Glutamatergic neuron (in vitro differentiated cells): ENCODE measurements at places on chromosomes 16 and 17. TPM values are rescaled to one million over a fixed set of nuclear protein-coding genes. Genes with fewer than 3 reads are reported as not detected.
A peak's percentile ranks its signal among the peaks of the same experiment; 100 is the strongest.

- DNase-seq = no peak
Observed at GRCh38 chr17:78163881-78164747, 4.3 kb upstream of the SYNGR2 start.

Gene CCL3
- total RNA-seq = not detected

GRCh38 chr16:24075931-24076716 lies 180.0 kb upstream of the CACNG3 start:
- DNase-seq = no peak

DNA sequence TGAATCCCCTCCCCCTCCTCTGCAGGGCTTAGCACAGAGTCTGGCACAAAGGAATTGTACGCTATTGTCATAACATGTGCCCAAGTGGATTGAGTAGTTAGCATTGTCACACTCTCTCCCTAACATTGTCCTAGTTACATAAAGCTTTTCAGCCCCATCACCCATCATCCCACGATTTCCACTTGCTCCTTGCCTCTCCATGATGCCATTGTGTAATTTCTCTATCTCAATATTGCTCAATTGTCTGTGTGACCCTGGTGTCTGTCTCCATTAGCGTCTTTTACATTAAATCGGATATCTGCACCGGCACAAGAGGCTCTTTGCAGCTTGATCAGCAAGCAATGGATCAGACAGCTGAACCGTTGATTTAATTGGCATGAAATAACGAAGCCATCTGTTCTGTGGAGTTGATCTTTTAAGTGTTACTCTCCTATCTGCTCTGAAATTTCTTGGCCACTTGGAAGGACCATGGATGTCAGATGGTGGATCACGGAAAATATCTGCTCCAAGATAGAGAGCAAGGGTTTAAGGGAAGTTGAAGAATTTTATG lies 77.0 kb upstream of the HS3ST4 start:
- DNase-seq = no peak

DNA sequence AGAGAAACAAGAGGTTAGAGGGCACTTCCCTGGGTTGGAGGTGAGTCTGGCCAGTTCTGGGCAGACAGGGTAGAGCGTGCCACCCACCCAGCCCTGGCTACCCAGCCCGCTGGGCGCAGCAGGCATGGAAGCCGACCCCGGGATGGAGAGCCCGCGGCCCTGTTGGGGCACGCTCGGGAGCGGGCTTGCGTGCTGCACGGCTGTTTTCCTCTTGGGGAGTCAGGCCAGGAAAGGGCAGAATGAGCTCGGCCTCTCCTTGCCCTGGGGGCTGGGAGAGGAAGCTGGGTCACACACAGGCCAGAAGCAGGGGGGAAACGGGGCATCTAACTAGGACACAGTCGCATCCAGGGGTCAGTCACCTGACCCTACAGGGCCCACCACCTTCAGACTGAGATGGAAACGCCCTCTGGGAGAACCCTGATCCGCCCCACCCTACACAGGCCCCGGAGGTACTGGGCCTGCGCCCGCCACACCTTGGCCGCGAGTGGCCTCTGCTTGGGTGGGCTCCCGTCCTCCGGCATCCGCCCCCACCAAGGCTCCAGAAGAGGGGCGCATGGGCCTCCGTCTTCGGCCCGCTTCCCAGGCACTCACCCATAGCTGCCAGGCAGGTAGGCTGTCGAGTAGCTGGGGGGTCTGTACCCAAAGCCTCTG lies 1.2 kb downstream of the SOX15 start:
- no peak for DNase-seq

DNA sequence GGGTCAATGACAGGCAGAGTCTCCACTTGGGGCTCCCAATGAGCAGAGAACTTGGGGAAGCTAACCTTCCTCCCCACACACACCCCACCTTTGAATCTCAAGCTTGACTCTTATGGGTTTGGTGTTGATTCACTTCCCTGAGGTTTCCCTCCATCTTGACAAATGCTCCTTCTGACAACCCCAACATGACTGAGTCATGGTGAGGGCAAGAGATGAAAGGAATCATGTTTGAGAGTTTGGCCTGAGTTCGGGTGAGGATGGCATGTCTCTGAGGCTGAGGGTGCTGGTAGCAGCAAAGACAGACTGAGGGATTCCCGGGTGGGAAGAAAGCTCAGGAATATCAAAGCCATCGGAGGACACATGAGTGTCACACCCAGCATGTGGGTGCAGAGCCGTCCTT lies 18.7 kb downstream of the KRT9 start:
- no peak for DNase-seq

DNA sequence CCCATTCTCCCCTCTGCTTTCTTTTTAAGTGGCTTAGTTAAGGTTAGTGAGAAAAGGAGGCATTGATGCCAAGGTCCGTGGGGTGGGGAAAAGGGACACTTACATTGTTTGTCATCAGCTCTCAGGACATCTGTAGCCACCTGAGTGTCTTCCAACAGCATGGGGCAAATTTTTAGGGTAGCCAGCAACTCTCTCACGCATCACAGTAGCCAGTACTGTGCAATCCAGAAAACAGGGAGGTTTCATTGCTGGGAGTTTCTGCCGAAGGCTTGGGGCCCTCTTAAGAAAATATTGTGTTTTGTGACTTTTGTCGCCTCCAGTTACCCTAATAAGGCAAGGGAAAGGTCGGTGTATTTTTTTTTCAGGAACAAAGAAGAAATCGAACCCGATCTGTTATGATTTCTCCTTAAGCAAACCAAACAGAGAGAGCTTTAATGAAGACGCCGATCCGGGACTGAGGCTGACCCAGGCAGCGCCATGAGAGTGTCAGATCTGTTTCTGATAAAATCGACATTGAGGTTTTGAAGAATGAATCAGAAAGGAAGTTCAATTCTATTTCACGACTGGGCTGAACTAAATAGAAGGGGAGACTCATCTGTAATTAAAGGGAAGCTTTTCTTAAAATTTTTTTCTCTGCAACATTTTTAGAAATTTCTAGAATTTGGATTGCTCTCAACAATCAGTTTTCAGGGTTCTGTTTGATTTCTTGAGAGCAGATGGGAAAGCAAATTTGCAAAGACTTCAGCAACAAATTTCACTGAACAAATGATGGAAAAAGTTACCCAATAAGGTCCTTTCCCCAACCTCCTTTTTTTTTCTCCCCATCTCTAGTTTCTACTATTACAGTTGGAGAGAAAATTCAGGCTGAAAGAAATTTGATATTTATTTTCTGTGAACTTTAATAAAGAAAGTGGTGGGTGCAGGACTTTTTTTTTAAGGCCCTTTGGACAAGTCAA lies 144.7 kb upstream of the IRX3 start:
- no peak for DNase-seq

- peak; percentile 66 for DNase-seq
Observed at GRCh38 chr17:21283482-21284318, 811 bp upstream of the MAP2K3 start.

GRCh38 chr17:3556916-3557767 lies 470 bp downstream of the TRPV3 start:
- no peak for DNase-seq

GRCh38 chr16:3637371-3637923 lies 17.0 kb upstream of the DNASE1 start:
- DNase-seq = no peak

Gene SEPTIN1
- total RNA-seq = 2.9 TPM

Gene DPEP3
- not detected for total RNA-seq

- no peak for DNase-seq
Observed at GRCh38 chr17:48532261-48532660, 1.4 kb upstream of the HOXB1 start.

GRCh38 chr17:13067629-13068303 lies 49.9 kb upstream of the ELAC2 start:
- DNase-seq = no peak

DNA sequence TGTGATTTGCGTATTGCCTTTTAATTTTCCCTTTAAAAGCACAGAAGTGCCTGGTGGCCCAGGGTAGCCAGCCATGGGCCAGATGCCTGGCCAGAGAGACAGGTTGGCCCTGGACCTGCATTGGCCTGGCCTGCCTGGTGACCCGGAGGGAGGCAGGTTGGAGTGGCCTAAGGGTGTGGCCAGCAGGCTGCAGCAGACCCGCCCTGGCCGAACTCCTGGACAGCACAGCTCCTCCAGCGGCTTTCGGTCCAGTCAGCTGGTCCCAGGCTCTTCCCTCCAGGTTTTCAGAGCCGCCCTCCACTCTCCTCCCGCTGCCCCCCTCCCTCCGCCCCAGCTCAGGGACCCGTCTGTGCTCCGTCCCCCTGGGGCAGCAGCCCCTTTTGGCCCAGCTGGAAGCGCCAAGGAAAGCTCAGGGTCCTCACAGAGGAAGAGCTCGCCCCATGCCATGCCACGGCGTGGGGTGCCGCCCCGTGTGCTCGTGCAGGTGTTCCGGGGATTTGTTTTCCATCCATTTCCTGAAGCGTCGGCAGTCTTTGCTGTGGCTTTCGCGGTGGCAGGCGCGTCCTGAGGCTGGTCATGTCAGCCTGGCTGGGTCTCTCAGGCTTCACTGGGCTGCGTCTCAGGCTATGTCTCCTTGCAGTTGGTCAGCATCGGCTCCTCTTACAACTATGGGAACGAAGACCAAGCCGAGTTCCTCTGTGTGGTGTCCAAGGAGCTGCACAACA lies 18.1 kb downstream of the PRSS27 start:
- no peak for DNase-seq

GRCh38 chr16:90018652-90019542 lies at the start of gene DBNDD1:
TSS of gene DBNDD1 (minus strand) at chr16:90019456. CDS start at chr16:90019341, 115 bp downstream.
- peak; percentile 57 for DNase-seq

Gene KRTAP4-3
- not detected for total RNA-seq

Gene KRTAP17-1
- total RNA-seq = not detected

- DNase-seq = no peak
Observed at GRCh38 chr16:54116124-54116655, 170.4 kb downstream of the IRX3 start.

Gene KRTAP4-5
- not detected for total RNA-seq

DNA sequence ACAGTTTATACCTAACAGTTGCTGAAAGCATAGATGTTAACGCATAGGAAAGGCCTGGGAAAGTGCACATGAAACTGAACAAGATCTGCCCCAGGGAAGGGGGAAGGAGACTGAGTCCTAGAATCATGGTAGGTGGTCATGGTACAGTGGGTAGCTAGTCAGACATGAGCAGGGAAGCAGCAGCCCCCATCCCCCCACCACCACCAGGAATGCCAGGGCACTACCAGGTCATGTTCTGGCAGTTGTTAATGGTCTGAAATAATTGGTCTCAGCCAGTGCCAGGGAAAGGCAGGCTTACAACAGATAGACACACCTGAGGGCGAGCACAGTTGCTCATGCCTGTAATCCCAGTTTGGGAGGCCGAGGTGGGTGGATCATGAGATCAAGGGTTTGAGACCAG lies 185.2 kb downstream of the CPPED1 start:
- no peak for DNase-seq

- no peak for DNase-seq
Observed at GRCh38 chr17:16298140-16298662, 55.1 kb downstream of the CENPV start.

Gene NOS2
- 0.25 TPM for total RNA-seq

DNA sequence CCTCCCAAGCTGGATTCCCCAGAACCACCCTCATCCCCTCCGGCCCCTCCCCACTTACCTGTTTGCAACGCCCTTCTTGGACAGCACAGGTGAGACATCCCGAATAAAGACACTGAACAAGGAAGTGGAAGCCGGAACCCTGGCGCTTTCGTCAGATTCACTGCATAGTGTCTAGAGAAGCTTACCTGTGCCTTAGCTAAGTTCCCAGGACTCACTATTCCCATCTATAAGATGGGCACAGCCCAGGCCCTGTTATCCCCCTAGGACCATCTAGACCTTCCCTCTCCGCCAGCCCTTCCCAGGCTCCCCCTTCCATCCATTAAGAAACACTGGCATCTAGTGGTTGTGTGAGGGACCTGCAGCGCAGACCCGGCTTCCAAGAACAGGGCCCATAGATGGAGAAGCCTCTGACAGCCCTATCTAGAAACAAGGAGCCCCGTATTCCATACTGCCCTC lies 26.9 kb upstream of the RPL38 start:
- DNase-seq = peak; percentile 87

DNA sequence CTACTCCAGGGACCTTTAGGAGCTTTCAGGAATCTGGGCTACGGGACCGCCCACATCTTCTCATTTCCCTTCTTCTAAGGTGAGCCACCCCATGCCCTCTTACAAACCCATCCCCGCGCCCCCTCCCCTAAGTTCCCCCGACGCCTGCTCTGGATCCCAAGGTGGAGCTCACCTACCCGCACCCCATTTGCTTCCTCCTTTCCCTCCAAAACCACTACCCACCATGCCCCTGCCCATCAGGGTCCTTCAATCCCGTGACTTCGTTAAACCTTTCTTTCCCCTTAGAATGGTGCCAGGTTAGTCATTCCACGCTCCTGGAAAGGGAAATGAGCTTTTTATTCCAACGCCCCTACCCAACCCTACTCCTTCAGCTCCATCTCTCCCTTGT lies 326 bp upstream of the MTMR4 start:
- no peak for DNase-seq

DNA sequence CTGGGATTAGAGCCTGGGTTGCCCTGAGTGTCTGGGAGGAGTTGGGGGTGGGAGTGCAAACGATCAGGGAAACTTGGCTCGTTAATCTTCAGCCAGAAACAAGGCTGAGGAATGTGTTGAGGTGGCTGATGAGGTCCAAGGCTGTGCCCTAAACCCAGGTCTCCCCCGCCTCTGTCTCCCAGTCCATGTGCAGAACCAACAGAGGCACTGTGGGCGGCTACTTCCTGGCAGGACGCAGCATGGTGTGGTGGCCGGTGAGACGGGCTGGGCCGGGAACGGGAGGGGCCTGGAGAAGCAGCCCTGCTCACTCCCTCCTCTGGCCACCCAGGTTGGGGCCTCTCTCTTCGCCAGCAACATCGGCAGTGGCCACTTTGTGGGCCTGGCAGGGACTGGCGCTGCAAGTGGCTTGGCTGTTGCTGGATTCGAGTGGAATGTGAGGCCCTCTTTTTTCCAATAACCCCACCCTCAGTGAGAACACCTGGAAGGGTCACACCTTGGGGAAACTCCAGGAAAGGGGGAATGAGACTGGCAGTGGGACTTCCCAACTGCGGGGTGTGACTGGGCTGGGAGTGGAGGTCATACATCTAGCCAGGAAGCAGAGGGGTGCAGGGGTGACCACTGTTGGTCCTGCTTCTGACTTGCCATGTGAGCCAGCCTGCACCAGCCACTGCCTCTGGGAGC lies 1.7 kb downstream of the SLC5A2 start:
- DNase-seq = no peak

DNA sequence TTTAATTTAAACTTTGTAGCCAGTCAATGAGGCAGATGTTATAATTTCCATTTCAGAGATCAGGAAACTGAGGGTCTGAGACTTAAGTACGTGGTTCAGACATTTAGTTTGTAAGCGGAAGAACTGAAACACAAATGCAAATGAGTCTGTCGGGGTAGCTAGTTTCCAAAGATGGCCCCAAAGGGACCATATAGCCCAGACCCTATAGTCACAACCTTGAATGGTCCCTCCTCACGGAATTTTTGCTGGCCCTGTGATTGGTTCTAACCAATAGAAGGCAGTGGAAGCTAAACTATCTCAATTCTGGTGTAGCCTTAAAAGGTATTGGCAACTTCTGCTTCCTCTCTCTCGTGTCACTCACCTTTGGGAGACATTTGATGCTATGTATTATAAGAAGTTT lies 7.5 kb upstream of the BCO1 start:
- DNase-seq = no peak

DNA sequence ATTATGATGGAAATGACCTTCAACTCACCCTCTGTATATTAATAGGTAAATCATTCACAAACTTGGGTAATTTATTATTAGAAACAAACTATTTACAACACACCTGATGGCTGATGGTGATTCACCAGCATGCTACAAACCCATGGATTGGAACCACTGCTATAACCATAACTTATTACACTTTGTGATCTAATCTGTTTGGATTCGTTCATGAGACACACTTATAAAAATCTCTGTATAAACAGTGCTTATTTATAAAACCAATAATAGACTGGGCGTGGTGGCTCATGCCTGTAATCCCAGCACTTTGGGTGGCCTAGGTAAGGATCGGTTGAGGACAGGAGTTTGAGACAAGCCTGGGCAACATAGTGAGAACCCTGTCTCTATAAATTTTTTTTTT lies 16.0 kb downstream of the SMIM36 start:
- no peak for DNase-seq

Gene LDAF1
- total RNA-seq = 23.2 TPM
